ENCODE measurements at places on chromosomes 12 and 14. TPM values are rescaled to one million over a fixed set of nuclear protein-coding genes. Genes with fewer than 3 reads are reported as not detected.

DNA sequence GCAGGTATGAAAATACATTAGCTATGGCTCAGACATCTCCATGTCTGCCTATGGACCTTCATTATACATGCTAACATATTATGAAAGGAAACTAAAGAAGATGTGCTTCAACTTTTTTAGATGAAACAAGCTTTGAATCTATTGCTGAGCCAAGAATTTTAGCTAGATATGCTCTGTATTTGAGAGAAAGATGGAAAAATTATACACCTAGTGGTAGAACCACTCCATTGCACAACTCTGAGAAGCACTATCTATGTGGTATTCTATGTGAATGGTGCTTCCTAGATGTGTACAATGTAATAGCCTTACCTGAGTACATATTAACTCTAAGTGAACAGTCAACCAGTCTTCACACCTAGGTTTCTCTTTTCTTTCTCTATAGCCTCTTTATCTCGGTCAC, 17.3 kb downstream of the EPYC start:
- no peak for DNase-seq

DNA sequence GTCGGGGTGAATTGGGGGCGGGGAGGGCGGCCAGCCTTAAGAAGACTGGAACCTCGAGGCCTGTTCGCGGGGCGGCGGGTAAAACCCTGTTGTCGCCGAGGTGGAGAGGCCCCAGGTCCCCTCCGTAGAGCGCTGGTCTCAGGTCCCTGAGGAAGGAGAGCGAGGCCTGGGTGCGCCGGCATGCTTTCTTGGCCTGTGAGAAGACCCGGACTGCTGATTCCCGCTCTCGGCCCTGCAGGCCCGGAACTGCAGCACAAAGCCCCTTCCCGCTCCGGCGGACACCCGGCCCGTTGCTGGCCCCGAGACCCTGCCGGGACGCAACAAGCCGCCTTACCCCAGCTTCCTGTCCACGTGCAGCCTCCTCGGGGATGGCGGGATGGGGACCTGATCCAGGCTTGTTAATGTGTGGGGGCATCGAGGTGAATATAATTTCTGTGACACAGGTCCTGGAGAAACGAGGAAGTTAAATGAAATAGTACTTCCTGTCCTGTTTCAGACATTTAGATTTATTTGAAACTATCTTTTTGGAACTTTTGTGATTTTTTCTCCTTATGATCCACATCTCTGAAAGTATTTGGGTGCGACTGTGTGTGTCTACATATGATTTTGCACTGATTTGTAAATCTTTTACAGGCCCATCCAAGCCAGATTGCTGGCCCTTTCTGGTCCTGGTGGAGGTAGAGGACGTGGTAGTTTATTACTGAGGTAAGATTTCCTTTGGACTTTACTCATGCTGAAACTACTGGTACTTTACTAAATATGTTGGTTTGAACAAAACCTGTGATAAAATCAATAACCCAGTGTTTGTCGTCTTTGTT, 600 bp downstream of the PNN start:
- DNase-seq, result peak; percentile 72

The SPATS2 gene
- total RNA-seq, result 6.4 TPM

The CIROP gene
- total RNA-seq, result not detected

DNA sequence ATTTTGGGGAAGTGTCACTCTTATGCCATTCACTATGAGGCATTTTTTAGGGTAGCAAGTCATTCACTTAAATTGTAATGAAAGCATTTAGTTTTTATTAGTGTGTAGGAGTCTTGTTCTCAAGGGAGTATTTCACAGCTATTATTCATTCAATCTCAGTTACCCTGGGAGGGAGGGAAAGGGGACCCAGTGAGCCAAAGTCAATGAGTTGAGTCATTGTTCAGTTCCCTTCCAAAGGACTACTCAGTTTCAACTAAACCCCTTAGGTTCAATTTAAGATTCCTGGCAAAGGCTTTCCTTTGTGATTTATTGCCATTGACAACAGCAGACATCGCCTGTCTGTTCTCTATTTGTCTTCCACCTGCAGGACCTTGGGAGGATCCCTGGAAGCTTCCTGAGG, 29.3 kb upstream of the RASSF8 start:
- no peak for DNase-seq

DNA sequence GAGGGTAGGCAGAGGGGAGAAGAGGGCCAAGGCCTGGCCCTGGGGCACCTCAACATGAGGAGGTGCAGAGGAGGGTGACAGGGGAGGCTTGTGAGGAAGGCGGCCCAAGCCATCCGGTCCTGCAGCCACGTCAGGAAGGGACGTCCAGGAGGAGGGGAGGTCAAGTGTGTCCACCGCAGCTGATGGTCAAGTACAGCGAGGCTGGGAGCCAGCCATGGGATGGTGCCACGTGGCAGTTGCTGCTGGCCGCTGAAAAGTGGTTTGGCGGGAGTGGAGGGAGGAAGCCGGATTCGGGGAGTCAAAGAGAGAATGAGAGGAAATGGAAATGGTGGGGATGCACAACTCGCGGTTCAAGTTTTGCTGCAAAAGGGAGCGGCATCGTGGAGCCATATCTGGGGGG, 41.2 kb downstream of the PRIMA1 start:
- DNase-seq, result peak; percentile 26

DNA sequence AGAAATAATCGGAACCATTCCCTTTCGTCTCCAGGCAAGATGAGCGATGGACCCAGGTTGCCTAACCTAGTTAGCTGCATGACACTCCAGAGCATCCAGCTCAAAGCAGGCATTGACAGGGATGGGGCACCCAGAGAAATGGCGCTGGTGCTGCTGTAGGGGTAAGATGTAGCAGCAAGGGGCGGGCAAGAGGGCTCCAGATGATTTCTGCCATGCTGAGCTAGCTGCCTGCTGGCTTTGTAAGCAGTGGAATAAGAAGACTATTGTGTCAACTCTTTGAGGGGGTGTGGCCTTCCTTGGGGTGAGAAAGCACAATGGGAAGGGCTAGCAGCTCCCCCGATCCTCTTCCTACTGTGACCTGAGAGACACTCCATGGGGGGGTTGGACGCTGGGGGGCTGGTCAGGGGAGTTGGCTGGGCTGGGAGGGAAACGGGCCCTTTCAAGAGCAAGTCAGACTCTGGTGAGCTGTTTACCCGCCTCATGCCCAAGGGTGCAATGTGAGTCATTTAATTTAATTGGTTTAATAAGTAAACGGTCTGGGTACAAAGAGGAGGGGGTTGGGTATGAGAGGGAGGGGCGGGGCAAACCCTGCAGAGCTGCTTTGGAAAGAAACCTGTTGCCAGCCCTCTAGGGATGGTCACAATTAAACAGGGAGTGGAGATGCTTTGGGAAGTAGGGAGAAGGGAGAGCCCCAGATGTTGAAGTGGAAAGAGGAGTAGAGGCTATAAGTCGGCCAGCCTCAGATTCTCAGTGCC, 50.5 kb downstream of the B4GALNT3 start:
- DNase-seq, result no peak

DNA sequence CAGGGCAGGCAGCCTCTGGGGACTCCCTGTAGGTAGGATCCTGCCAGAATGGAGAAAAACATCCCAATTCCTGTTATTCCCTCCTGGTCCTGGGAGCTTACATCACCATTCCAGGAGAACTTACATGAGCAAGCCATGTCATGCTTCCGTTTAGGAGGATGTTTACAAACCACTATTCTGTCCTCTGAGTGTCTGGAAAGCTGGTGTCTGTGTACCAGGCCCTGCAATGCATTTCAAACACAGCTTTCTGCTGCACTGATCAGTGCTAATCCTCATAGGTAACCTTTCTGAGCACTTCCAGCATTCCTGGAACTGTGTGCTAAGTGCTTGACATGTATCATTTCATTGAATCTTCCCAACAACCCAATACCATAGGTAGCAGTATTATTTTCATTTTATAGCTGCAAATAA, 19.8 kb upstream of the MAP1LC3B2 start:
- DNase-seq, result no peak

The CPNE6 gene
- total RNA-seq, result not detected
